ENCODE measurements at places on chromosomes 4 and X.
A peak's percentile ranks its signal among the peaks of the same experiment; 100 is the strongest.

- H3K36me3 ChIP-seq, result no peaks in the 10 kb centered on the region
- H3K27ac ChIP-seq, result no peak overlapping the region
- no peak for DNase-seq
- H3K4me3 ChIP-seq, result no peak overlapping the region
- no peaks in the 10 kb centered on the region for H3K27me3 ChIP-seq
Observed at GRCh38 chrX:134313418-134313817, 76.4 kb downstream of the CCDC160 start.

DNA sequence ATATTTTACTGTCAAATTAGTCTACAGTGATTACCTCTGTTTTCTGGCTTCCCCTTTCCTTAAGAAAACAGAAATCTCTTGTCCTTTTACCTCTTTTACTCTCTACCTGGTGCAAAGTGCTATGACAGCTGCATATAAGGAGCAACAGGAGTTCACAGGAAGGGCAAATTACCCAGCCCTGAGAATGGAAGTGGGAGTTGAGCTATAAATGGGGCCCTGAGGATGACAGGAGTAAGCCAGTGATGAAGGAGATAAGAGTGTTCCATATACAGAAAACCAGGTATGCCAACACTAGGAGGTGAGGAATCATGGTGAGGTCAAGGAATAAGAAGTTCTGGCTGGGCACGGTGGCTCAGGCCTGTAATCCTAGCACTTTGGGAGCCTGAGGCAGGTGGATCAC, 4.5 kb upstream of the HSD17B13 start:
- H3K27ac ChIP-seq, result no peak overlapping the region
- no peak overlapping the region for H3K4me3 ChIP-seq
- no peak for DNase-seq
- no peaks in the 10 kb centered on the region for H3K27me3 ChIP-seq
- no peaks in the 10 kb centered on the region for H3K4me1 ChIP-seq

GRCh38 chrX:63702556-63702955, 82.5 kb downstream of the ARHGEF9 start:
- no peak overlapping the region for H3K4me3 ChIP-seq
- peaks cover 63% of the 10 kb centered on the region for H3K36me3 ChIP-seq
- no peak overlapping the region for H3K27ac ChIP-seq
- H3K4me1 ChIP-seq, result no peaks in the 10 kb centered on the region

DNA sequence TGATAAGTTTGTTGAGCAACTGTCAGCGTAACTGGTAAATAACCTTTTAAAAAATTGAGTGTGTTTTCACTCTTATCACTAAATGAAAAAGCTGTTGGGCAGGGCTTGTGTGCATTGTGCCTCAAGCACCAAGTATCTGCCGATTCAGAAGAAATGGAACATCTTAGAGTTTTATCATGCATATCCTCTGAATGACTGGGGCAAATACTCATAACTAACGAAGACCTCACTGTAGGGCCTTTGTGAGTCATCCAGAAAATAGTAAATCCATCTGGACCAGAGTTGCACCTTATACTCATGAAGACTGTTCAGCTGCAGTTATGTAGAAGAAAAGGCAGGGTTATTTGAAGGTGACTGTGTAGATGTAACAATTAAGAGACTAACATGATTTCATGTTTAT, 222.1 kb downstream of the CAMK2D start:
- no peaks in the 10 kb centered on the region for H3K27me3 ChIP-seq
- H3K36me3 ChIP-seq, result peaks cover 20% of the 10 kb centered on the region
- no peak for DNase-seq
- no peak overlapping the region for H3K4me3 ChIP-seq

- H3K27ac ChIP-seq, result no peak overlapping the region
- H3K4me3 ChIP-seq, result no peak overlapping the region
- no peaks in the 10 kb centered on the region for H3K27me3 ChIP-seq
- H3K4me1 ChIP-seq, result no peaks in the 10 kb centered on the region
Observed at GRCh38 chr4:84672177-84672576, 89.2 kb downstream of the CDS1 start.

GRCh38 chrX:48996969-48997368, 5.1 kb downstream of the GRIPAP1 start:
- H3K27me3 ChIP-seq, result no peaks in the 10 kb centered on the region
- DNase-seq, result no peak
- H3K36me3 ChIP-seq, result peaks cover 53% of the 10 kb centered on the region
- peaks cover 42% of the 10 kb centered on the region for H3K4me1 ChIP-seq
- H3K27ac ChIP-seq, result no peak overlapping the region

- no peaks in the 10 kb centered on the region for H3K4me1 ChIP-seq
- no peak overlapping the region for H3K4me3 ChIP-seq
Observed at GRCh38 chr4:59904331-59904730, 1295.8 kb upstream of the ADGRL3 start.

DNA sequence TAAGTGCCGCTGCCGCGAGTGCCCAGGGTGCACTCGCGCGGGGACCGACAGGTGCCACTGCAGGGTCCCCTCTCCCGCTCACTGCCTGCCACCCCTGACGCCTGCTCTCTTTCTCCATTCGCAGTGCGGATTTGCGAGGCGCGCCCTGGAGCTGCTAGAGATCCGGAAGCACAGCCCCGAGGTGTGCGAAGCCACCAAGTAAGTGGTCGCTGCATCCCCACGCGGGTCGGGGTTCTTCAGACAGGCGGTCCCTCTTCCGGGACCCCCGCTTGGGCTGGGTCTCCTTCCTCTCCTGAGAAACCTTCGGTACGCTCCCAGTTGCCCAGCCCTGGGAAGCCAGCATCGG, 547 bp downstream of the GUCY1A1 start:
- peak; percentile 40 for DNase-seq
- peaks cover 71% of the 10 kb centered on the region for H3K27me3 ChIP-seq
- no peak overlapping the region for H3K27ac ChIP-seq
- H3K4me3 ChIP-seq, result peak overlapping the region; percentile 74

GRCh38 chr4:142363686-142364085, 482.4 kb downstream of the INPP4B start:
- no peak for DNase-seq
- H3K4me1 ChIP-seq, result peaks cover 38% of the 10 kb centered on the region
- H3K27ac ChIP-seq, result no peak overlapping the region
- no peak overlapping the region for H3K4me3 ChIP-seq
- peaks cover 28% of the 10 kb centered on the region for H3K36me3 ChIP-seq
- no peaks in the 10 kb centered on the region for H3K27me3 ChIP-seq

DNA sequence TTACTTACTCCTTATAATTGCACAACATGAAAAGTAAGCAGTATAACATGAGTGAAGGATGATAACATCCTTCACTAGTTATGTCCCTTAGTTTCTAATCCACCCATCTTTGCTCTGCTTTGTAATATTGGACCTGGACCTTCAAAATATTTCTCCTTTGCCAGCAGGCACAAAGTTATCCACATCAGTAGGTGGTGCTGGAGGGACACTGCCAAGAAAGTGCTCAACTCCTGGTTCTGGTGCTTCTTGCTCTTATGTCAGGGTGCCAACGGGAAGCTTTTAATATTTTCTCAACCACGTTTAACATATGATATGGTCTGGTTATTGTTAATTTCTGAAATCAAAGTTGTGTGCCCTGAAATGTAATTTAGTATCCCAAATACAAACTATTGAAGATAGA, 49.1 kb downstream of the TMEM165 start:
- H3K36me3 ChIP-seq, result peaks cover 25% of the 10 kb centered on the region
- no peak for DNase-seq
- H3K4me1 ChIP-seq, result peaks cover 10% of the 10 kb centered on the region
- H3K27me3 ChIP-seq, result no peaks in the 10 kb centered on the region

GRCh38 chr4:65825116-65825753, 154.9 kb upstream of the EPHA5 start:
- H3K4me3 ChIP-seq, result no peak overlapping the region
- no peaks in the 10 kb centered on the region for H3K4me1 ChIP-seq
- H3K27me3 ChIP-seq, result no peaks in the 10 kb centered on the region
- H3K36me3 ChIP-seq, result no peaks in the 10 kb centered on the region

DNA sequence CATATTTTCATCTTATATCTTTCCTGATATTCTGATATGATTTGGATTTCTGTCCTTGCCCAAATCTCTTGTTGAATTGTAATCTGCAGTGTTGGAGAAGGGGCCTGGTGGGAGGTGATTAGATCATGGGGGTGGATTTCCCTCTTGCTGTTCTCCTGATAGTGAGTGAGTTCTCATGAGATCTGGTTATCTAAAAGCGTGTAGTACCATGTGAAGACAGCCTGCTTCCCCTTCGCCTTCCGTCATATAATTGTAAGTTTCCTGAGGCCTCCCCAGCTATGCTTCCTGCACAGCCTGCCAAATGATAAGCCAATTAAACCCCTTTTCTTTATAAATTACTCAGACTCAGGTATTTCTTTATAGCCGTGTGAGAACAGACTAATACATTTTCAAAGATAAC, 77.2 kb downstream of the ANKRD50 start:
- H3K36me3 ChIP-seq, result no peaks in the 10 kb centered on the region
- no peak overlapping the region for H3K4me3 ChIP-seq

- H3K4me1 ChIP-seq, result peaks cover 8% of the 10 kb centered on the region
- H3K36me3 ChIP-seq, result peaks cover 3% of the 10 kb centered on the region
- H3K27ac ChIP-seq, result no peak overlapping the region
- no peak for DNase-seq
Observed at GRCh38 chrX:25052798-25053534, 37.2 kb upstream of the ARX start.

DNA sequence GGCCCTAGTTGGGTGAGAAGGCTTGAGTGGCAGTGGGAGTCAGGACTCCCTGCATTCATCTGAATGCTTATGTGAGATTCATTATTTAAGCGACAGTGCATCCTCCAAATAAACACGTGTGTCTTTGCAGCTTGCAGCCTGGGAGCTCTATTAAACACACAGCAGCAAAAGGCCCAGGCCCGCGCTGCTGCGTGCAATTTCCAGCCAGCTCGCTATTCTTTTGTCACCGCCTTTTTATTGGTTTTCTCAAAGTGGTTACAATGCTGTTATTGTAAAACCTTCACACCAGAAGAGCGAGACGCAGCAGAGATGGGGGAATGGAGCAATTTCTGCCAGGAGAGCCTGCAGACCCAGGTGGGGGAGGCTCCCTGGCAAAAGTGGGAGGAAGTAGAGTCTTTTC, 252.5 kb downstream of the BCOR start:
- H3K36me3 ChIP-seq, result peaks cover 29% of the 10 kb centered on the region
- H3K4me3 ChIP-seq, result no peak overlapping the region
- H3K4me1 ChIP-seq, result peaks cover 7% of the 10 kb centered on the region
- H3K27me3 ChIP-seq, result no peaks in the 10 kb centered on the region

DNA sequence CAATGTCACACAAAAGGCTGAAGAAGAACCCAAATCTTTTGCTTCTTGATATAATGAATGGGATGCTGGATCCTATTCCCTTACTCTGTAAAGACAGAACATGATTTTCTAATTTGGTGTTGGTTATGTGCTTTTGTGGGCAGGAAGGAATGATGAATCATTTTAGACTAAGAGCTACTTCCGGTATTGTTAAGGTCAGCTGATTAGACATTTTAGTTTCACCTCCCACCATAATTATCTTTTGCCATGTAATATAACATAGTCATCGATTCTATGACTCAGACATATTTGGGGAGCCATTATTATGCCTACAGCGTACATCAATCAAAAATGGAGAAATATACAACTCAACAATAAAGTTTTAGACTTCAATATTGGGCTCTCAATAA, 265.3 kb downstream of the ZNF674 start:
- DNase-seq, result no peak
- H3K4me1 ChIP-seq, result peaks cover 20% of the 10 kb centered on the region
- H3K4me3 ChIP-seq, result no peak overlapping the region
- peak overlapping the region; percentile 28 for H3K27ac ChIP-seq

DNA sequence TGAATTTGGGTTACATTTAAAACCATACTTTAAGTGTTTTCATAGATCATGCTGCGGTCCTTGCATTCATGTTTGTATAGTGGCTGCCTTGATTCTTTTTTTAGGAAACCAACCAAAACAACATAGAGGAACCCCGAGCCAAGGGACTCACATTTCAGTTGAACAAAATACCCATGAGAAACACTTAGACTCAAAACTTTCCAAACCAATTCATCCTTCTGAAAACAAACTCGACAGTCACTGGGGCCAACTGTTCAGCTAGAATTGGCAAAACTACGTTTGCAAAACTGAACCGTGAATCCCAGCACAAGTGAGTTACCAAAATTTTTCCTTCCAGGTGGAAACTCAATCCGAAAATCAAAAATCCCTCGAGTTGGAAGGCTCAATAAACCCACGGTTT, 1.4 kb downstream of the ADGRA3 start:
- H3K4me1 ChIP-seq, result peaks cover 5% of the 10 kb centered on the region
- H3K27me3 ChIP-seq, result peaks cover 27% of the 10 kb centered on the region
- H3K4me3 ChIP-seq, result no peak overlapping the region
- H3K27ac ChIP-seq, result no peak overlapping the region
- peaks cover 8% of the 10 kb centered on the region for H3K36me3 ChIP-seq

DNA sequence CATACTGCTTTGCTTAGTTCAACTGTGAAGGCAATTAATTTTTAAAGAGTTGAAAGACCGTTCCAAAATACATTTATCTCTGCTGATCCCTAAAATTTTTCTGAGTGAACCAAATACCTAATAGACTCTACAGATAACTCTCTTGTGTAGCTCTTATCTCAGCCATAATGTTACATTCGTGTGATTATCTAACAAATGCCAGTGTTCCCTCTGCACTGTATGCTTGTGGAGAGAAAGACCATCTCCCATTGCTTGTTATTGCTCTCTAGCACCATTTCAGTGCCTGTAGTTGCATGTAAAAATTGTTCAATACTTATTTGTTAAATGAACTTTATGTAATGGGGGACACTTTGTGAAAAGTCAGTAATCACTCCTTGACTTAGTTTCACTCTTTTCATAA, 81.3 kb upstream of the ATOH1 start:
- H3K4me3 ChIP-seq, result no peak overlapping the region
- no peak for DNase-seq
- no peaks in the 10 kb centered on the region for H3K4me1 ChIP-seq
- no peaks in the 10 kb centered on the region for H3K27me3 ChIP-seq

DNA sequence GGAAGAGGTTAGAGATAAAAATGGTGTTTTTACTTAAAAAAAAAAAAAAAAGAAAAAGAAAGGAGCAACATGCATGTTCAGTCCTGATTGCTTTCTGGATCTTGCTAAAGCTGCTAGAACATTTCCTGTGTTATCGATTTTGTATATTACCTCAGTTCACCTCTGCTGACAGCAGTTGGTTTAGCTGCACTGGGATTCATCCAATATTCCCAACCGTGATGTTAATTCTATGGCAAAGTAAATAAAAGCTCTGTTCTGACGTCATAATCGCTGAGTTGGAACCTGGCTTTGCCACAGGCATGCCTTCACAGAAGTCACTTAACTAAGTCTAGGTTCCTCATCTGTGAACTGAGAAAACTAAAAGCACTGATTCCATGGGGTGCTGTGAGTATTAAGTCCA, 90.7 kb upstream of the SORBS2 start:
- H3K27me3 ChIP-seq, result no peaks in the 10 kb centered on the region
- H3K4me1 ChIP-seq, result no peaks in the 10 kb centered on the region
- H3K4me3 ChIP-seq, result no peak overlapping the region
- no peak for DNase-seq
- H3K27ac ChIP-seq, result no peak overlapping the region
- no peaks in the 10 kb centered on the region for H3K36me3 ChIP-seq

GRCh38 chrX:143206966-143207365, 181.2 kb downstream of the SPANXN4 start:
- no peak for DNase-seq
- no peak overlapping the region for H3K4me3 ChIP-seq
- H3K4me1 ChIP-seq, result no peaks in the 10 kb centered on the region
- H3K36me3 ChIP-seq, result no peaks in the 10 kb centered on the region
- no peak overlapping the region for H3K27ac ChIP-seq
